NAMALWA (cell line): ENCODE measurements at places on chromosomes 5 and 9.

DNA sequence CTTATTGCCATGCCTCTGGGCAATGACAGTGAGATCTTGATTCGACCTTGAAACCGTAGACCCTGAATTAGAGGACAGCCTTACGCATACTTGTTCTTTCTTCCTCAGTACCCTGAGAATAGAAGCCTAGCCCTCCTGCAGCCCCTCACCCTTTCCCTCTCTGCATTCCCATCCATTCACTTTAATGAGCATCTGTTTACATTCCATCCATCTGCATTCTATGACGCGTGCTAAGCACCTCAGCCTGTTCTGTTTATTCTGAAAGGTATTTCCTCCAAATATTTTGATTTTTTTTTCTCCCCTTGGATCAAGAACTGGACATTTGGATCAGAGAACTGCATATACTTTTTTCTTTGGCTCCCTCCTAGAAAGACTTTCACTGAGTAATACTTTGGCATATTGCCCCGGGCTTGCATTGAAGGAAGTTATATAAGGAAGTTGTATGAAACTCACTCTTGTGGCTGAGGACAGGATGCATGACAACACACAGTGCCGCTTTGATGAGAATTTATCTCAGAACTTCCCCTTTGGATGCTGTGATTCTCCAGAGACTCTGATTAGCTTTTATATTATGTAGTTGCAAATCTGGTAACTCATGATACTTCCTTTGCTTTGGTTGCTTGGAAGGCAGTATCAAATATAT lies 15.7 kb downstream of the TMEM8B start:
- DNase-seq = peak; percentile 82

DNA sequence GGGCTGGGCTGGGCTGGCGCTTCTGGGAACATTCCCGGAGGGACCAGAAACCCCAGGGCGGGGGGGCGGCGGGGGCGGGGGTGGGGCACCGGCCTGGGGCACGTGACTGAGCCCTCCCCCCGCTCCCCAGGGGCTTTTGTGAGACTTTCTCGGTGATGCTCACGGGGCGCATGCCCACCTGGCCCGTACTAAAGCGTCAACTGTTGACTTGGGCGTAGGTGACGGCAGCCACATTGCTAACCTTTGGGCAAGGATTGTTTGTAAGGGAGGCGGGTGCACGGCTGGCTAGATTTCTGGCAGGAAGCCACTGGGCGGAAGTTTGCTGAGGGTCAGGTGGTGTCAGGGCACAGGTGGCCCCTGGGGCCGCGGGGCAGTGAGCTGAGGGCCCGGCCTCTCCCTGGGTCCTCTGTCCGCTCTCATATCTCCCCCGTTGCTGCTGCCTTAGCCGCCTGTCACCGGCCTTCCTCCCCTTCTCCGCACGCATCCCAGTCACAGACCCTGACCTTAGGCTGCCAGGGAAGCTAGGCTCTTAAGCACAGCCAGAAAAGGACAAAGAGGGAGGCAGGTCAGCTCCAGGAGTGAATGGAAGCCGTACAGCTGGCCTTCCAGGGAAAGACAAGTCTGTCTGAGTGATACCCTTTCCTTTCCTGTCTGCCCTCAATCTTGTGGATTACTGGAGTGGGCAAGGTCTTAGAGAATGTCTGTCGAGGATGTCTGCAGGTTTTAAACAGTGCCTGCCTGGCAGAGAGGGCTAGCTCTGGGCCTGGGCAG lies 812 bp downstream of the CACFD1 start:
- DNase-seq = peak; percentile 86

GRCh38 chr5:150541895-150542294 lies 34.0 kb downstream of the NDST1 start:
- no peak for DNase-seq

DNA sequence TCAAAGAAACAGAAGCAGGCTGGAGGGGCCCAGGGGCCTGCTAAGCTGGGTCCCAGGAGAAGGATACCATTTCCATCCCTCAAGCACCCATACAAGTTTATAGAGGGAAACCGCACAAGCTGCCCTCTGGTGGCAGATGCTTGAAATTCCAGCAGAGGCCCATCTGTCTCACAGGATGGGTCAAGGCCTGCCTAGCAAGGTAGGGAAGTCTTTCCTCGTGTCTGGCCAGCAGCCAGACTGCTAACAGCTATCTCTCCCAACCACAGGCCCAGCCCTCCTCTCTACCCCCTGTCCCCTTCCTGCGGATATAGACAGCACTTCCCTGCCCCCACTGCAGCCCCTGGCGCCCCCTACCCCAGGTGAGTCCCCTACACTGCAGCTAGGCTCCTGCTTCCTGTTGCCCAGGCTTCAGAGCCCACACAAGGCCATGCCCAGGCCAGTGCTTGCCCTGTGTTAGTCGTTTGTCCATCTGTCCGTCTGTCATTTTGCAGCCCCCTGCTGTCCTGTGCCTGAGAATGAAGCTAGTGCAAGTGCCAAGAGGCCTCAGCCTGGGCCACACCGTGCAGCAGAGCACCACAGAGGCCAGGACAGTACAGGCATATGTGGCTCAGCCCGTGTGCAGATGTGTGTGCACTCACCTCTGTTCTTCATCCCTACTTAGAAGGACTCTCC lies 26.2 kb downstream of the TCF7 start:
- DNase-seq = peak; percentile 82

GRCh38 chr9:459491-460444 lies 245.1 kb downstream of the DOCK8 start:
- peak; percentile 11 for DNase-seq

- DNase-seq = no peak
These were observed 5.0 kb downstream of the DMRT3 start for GRCh38 chr9:981491-981898.

DNA sequence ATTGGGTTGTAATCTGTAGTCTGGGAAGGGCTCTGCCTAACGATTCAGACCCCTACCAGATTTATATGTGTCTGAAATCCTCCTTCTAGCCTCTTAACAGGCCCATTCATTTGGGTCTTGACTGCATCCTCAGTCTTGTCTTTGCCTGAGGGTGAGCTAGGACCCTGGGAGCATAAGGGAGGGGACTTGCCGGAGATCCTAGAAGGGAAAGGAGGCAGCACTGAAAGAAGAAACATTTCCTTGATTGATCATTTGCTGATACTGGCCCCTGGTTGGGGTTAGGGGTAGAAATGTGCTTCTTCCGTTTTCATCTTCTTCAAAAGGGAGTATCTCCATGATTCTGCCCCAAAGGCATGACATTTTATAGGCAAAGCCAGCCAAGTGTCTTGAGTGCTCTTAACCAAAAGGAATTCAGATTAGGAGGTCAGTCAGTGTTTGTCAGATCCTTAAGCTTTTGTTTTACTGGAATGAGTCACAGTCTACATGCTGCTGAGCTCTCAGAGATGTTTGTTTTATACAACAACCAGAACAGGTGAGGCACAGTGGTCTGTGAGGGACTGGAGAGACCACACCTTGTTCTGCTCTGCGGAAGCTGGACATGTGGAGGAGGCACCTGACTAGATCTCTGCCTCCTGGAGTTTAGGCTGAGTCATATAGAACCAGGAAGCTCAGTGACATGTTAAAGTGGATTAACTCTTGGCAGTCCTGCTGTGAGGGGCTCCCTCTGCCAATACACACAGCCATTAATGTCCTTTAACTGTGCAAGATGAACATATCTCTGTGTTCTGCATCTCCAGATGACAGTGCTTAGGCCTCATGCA lies 37.7 kb downstream of the PCDHAC2 start:
- no peak for DNase-seq

GRCh38 chr9:37929441-37929895 lies 25.5 kb upstream of the SLC25A51 start:
- DNase-seq = no peak

DNA sequence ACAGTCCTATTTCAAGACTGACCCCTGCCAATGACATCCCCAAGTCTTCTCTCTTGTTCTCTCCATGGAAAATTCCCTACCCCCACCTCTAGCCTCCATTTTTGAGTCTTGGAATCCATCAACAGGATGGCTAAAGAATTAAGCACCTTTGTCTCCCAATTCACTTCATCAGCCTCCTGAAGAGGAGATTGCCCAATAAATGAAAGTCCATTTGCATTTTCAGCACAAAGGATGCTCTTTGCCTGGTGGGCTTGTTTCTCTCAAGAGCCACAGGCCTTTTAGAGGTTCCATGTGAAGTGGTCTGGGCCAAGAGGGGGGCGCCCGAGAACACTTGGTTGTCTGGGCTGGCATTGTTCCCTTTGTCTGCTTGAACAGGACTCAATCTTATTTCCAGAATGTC lies 12.6 kb downstream of the HSD17B3 start:
- no peak for DNase-seq

- DNase-seq = no peak
These were observed 25.2 kb downstream of the PRRC2B start for GRCh38 chr9:131419026-131419614.

GRCh38 chr5:76704131-76704663 lies 11.7 kb upstream of the F2R start:
- DNase-seq = no peak

DNA sequence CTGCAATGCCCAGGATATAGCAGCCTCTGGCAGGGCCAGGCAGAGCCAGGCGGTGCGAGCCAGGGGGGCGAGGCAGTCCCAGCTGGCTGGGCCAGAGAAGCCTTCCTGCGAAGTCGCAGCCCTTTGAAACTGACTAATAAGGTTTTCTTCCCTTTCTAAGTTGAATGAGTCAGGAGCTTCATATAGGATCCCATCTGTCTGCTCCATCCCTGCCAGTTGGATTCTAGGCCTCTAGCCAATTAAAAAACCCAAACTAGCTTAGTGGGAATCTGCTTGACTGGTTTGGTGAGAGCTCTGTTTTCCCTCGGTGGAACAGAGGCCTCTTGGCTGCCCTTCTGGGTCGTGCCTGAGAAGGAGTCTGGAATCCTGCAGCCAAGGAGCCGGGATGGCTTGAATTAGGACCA lies 70.1 kb upstream of the RAPGEF1 start:
- DNase-seq = no peak

DNA sequence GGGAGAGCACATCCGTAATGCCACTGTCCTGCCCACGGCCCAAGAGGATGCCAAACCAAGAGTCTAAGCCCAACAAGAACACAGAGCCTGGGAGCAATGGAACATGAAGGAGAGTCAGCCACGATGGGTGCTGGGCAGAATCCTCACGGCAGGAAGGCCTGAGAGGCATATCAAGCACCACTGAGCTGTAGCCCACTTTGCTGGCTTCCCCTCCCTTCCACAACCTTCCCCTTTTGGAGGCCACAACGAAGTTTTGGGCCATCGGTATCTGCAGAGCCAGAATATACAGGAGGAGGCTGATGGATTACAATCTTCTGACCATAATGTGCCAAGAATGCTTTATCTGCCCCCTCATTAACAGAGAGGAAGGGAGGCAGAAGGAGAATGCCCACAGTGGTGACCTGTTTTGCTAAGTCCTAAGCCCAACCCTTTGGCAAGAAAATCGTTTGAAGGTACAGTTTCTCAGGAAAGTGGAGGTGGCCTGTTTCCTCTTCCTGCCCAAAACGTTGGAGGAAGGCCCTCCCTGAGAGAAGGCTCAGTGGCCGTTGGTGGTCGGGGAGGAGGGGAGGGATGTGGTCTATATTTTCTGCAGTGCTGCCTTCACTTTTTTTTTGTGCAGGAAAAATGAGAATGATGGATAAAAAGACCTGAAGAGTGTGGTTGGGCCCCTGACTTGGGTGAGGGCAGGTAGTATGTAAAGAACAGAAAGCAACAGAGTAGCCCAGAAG lies 26.2 kb downstream of the MACROH2A1 start:
- DNase-seq = no peak

DNA sequence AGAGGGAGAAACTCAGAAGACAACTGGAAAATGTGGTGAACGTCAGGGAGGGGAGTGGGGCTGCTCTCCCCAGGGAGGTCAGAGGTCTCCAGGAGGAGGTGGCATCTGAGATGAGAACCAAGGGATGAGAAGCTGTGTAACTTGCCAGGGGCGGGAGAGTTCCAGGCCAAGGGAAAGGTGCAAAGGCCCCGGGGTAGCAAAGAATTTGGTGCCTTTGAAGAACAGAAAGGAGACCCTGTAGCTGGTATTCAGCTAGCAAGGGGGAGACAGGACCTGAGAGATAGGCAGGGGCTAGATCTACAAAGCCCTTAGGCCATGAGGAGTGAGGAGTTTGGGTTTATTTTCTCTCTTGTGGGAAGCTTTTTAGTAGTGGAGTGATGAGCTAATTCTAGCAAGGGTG lies 3.3 kb downstream of the DNM1 start:
- no peak for DNase-seq

DNA sequence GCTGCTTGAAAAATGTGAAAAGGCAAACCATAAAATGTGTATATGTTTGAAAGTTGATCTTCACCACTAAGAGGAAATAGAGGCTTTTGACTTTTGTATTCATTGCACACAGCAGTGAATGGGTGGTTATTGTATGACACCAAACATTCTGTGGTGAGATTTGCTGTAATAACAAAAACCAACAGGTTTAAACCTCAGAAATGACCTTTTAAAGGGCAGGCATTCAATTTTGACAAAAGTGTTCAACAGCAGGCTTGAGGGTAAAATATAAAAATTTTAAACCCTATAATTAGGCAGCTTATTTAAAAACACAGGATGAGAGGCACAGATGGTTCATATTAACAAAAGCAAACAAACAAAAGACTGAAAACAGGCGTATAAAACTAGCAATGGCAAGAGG lies 128.1 kb upstream of the NUDT12 start:
- no peak for DNase-seq

GRCh38 chr5:96952118-96952750 lies 16.4 kb downstream of the LNPEP start:
- DNase-seq = no peak

DNA sequence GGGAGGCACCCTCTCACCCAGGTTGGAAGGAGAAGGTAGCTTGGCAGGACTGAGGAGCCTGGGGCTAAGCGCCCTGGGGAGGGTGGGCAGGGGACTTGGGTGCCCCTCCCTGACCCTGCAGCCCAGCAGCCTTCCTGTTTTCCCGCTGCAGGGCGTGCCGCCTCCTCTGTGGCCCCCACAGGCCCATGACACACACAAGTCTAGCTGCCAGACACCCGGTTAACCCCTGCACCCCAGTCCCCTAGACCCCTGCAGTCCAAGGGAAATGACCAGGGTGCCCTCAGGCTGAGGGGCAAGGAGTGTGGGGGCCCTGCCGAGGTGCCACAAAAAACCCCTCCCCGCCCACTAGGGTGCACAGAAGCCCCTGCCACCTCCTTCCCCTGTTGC lies 33.0 kb downstream of the GOLGA2 start:
- no peak for DNase-seq

DNA sequence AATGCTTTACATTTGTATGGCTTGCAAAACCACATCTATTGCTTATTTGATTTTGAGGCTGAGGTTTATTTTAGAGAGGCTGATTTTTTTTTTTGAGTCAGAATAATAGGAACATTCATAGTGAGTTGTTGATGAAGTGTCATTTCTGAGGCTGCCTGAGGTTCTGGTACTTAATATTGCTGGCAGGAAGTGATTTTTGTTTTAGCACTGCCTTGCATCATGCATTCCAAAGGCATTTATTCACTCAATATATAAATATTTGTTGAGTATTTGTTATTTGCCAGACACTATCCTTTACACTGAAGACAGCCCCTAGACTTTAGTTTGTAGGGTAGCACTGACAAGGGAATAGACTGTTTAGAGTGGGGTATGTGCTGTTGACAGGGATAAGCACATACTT lies 2.7 kb downstream of the RNF20 start:
- DNase-seq = no peak
